MM.1S (cell line): ENCODE measurements at places on chromosomes 16 and 17.
A peak's percentile ranks its signal among the peaks of the same experiment; 100 is the strongest.

DNA sequence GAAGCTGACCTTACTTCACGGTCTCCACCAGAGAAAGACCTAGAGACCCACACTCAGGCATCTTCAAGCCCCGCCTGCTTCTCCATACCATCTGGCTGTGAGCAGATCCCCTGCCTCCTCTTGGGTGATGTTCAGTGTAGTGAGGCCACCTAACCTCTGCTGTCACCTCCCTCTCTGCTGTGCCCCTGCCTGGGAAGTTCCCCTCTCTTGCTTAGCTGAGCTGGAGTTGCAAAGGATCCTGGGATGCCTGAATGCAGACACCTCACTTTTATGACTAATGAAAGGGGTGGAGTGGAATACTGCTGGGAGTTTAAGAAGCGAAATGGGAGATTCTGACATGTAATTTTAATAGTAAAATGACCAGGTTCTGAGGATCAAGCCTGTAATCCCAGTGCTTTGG, 5.8 kb downstream of the IRX3 start:
- no peak overlapping the region for H3K27ac ChIP-seq
- peaks cover 4% of the 10 kb centered on the region for H3K27me3 ChIP-seq
- no peak overlapping the region for H3K4me3 ChIP-seq
- DNase-seq: no peak
- H3K36me3 ChIP-seq: no peaks in the 10 kb centered on the region
- no peaks in the 10 kb centered on the region for H3K4me1 ChIP-seq

DNA sequence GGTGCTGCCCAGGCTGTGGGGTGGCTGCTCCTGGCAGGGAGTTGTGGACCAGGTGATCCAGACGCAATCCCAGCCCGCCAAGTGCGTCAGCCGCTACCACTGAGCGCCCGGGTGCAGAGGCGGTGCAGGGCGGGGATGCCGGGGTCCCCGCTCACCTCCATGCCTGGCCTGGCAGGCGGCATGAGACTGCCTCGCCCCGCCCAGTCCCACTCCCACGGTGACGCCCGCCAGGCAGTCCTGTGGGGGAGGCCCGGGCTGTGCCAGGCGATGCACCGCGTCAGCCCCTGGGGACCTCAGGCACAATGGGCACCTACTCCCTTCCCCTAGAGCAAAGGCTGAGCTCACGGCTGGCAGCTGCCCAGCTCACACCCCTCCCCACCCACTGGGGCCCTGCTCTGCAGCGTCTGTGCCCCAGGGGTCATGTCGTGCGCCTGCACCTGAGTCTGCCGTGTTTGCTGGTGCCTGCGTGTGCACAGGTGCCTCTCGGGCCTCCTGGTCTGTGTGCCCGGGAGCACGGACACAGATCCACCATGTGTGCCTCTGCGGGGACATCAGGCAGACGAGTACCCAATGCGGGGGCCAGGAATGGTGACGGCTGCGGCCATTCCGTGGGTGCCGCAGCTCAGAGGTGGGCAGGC, 5.3 kb downstream of the RPUSD1 start:
- H3K4me3 ChIP-seq: no peak overlapping the region
- H3K27me3 ChIP-seq: peaks cover 56% of the 10 kb centered on the region
- no peak for DNase-seq

DNA sequence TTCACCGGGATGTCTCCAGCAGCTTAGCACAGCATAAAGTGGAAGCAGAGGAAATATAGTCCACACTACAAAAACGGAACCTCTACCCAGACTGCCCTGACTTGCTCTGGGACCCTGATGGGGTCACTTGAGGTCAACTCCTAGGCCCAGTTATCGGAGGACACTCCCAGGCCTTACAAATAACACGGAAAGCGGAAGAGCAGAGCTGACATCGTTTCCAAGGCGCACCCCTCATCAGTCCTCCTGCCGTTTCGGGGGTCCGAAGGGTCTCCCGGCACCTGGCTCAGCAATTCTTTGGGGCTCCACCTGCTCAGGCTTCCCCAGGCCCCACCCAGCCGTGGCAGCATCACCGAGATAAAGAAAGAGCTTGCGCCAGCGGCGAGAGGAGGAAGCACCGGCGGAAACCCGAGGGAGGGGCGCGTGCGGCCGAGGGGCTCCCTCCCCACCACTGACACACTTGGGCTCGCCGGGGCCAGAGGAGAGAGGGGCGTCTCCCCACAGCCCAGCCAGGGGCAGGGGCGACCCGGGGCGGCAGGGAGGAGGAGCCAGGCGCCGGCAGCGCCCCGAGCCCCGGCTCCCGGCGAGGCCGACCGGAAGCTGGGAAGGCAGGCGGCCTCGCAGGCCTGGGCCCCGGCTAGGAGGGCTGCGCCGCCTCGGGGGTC, 727 bp downstream of the CORO7 start:
- H3K36me3 ChIP-seq: no peaks in the 10 kb centered on the region
- peak overlapping the region; percentile 93 for H3K27ac ChIP-seq
- DNase-seq: peak; percentile 69
- no peaks in the 10 kb centered on the region; the same call in 1 of the 2 replicates for H3K4me1 ChIP-seq
- H3K4me3 ChIP-seq: peak overlapping the region; percentile 80

- H3K27me3 ChIP-seq: no peaks in the 10 kb centered on the region
- H3K4me1 ChIP-seq: peaks cover 33% of the 10 kb centered on the region
- no peak overlapping the region for H3K4me3 ChIP-seq
Observed at GRCh38 chr16:70568601-70569237, 45.1 kb downstream of the SF3B3 start.

DNA sequence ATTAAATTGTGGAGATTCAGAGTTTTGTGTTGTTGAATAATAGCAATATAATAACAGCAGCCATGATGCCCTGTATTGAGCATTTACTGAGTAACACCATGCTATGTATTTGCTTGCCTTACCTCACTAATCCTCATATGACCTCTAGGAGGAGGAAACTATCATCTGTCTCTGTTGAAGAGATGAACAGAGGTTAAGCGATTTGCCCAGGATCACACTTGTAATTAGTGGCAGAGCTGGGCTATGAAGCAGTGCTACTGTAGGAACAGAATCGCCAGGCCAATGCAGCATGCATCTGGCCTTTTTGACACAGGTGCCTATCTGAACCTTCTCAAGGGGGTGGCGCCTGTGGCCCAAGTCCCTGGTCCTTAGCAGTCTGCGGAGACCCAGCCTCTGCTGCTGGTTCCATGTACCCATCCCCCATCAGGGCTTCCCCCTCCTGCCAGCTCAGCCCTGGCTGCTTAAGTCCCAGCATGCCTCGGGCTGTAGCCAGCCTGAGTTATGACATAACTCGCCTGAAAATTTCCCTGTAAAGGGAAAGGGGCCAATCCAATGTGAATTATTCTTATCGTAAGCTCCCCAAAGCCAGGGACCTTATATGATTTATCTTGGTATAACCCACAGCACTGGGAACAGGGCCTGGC, 50.4 kb upstream of the HS3ST2 start:
- no peak overlapping the region for H3K27ac ChIP-seq
- no peaks in the 10 kb centered on the region for H3K27me3 ChIP-seq
- no peaks in the 10 kb centered on the region for H3K4me1 ChIP-seq
- H3K36me3 ChIP-seq: no peaks in the 10 kb centered on the region
- H3K4me3 ChIP-seq: no peak overlapping the region

DNA sequence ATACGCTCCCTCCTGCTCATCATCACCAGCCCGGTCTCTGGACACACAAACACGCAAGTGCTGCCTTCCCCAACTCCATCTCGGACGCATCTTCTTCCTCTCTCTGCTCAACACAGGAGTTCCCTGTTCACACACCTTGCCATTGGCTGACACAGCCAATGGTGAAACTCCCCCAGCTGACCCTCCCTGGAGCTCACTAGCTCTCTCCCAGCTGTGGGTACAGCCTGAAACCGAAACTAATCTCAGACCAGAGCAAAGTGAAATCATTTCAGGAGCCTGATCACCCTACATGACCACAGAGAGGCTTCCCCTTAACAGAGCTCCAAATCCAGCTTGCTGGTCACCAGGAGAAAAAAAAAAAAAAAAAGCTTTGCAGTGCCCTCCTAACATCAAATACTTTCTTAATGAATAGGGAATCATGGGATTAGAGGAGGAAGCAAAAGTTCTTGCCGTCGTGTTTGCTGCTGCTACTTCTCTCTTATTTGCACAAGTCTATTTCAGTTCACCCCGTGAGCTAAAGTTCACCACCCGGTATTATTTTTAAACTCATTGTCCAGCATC, 8.3 kb downstream of the CUEDC1 start:
- peak overlapping the region; percentile 42 for H3K4me3 ChIP-seq
- H3K27ac ChIP-seq: peak overlapping the region; percentile 35; the same call in 1 of the 2 replicates
- peaks cover 34% of the 10 kb centered on the region for H3K4me1 ChIP-seq
- H3K36me3 ChIP-seq: no peaks in the 10 kb centered on the region
- peak; percentile 93 for DNase-seq
- peaks cover 37% of the 10 kb centered on the region for H3K27me3 ChIP-seq

DNA sequence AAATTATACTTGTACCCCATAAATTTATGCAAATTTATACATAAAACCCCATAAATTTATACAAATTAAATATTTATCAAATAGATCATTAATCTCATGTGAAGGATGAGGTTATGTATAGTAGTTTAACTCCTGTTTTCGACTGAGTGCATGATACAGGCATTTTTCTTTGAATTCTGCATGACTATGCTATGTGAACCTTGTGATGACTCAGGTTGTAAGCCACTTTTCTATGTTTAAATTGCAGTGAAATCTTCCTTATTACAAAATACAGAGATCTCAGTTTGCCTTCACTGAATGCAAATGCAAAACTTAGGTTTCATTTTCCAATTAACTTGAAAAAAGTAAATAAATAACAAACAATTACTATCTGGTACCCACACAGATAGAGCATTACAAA, 843.7 kb downstream of the CDH11 start:
- H3K4me3 ChIP-seq: no peak overlapping the region
- H3K27ac ChIP-seq: no peak overlapping the region
- DNase-seq: no peak
- H3K36me3 ChIP-seq: no peaks in the 10 kb centered on the region
- no peaks in the 10 kb centered on the region for H3K4me1 ChIP-seq
- no peaks in the 10 kb centered on the region for H3K27me3 ChIP-seq

- H3K4me1 ChIP-seq: no peaks in the 10 kb centered on the region
- no peak for DNase-seq
- no peak overlapping the region for H3K4me3 ChIP-seq
- no peak overlapping the region for H3K27ac ChIP-seq
- H3K27me3 ChIP-seq: no peaks in the 10 kb centered on the region
Observed at GRCh38 chr16:59540621-59541020, 806.5 kb upstream of the GOT2 start.

DNA sequence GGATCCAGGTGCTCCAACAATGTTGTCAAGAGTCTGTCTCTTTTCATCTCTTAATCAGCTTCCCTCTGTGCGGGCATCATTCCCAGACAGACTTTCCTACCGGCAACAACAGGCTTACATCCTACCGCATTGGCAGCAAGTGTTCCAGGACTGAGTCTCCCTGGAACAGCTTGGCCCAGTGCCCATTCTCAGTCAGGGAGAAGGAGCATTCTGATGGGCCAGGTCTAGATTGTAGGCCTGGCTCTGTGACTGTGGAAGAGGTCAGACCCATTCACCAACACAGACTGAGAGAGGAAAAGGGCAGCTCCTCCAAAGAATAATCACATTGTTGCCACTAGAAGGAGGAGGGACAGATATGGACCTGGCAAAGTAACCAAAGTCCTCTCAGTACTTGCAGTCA, 68.1 kb upstream of the TMEM132E start:
- no peaks in the 10 kb centered on the region for H3K27me3 ChIP-seq
- no peak overlapping the region for H3K27ac ChIP-seq
- DNase-seq: no peak
- H3K4me1 ChIP-seq: peaks cover 1% of the 10 kb centered on the region; the same call in 1 of the 2 replicates
- no peaks in the 10 kb centered on the region for H3K36me3 ChIP-seq

- no peak overlapping the region for H3K27ac ChIP-seq
- no peaks in the 10 kb centered on the region for H3K36me3 ChIP-seq
- peak; percentile 49 for DNase-seq
- no peak overlapping the region for H3K4me3 ChIP-seq
- no peaks in the 10 kb centered on the region for H3K4me1 ChIP-seq
- no peaks in the 10 kb centered on the region for H3K27me3 ChIP-seq
Observed at GRCh38 chr16:89593841-89594240, 18.3 kb downstream of the CPNE7 start.

- H3K4me3 ChIP-seq: 0 out of 2 replicates have a peak overlapping the region, but pooled peaks have one; percentile 6
- H3K27me3 ChIP-seq: no peaks in the 10 kb centered on the region
- no peak for DNase-seq
- H3K27ac ChIP-seq: peak overlapping the region; percentile 73
Observed at GRCh38 chr17:64709481-64709880, 47.4 kb upstream of the SMURF2 start.

DNA sequence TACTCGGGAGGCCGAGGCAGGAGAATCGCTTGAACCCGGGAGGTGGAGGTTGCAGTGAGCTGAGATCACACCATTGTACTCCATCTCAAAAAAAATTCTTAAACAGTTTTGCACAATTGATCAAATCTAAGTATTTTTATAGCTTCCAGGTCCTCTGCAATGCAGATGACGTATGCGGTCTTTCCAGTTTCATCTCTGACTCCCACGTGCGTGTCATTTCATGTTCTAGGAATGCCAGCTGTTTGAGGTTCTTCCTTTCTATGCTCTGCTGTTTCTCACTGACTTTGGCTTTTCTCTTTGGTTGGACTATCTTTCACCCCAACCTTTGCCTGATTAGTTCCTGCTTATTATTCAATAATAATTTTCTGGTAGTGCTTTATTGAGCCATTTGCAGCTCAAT, 16.2 kb downstream of the CHP2 start:
- no peak overlapping the region for H3K27ac ChIP-seq
- H3K27me3 ChIP-seq: no peaks in the 10 kb centered on the region
- DNase-seq: no peak
- H3K4me3 ChIP-seq: no peak overlapping the region
- no peaks in the 10 kb centered on the region for H3K36me3 ChIP-seq

DNA sequence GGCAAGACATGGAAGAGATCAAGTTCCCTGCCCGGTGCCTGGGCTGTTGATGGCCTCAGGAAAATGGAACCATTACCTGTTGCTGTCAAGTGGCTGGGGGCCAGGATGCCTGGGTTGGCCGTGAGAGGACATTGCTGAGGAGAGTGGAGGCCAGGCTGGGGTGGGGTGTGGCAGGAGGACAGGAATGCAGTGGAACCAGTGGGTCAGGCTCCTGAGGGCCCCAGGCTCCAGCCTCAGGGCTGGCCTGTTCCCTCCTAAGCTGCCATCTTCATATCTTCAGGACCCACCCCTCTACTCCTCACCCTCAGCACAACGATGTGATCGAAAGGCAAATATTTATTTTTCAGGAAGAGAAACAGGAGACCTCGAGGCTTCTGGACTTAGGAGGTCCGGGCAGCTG, 8.5 kb upstream of the YPEL3 start:
- H3K27ac ChIP-seq: no peak overlapping the region
- DNase-seq: no peak
- H3K4me1 ChIP-seq: no peaks in the 10 kb centered on the region

GRCh38 chr17:32596206-32596605, 109.4 kb downstream of the CDK5R1 start:
- H3K27ac ChIP-seq: peak overlapping the region; percentile 31; the same call in 1 of the 2 replicates
- H3K4me1 ChIP-seq: peaks cover 15% of the 10 kb centered on the region
- no peaks in the 10 kb centered on the region for H3K27me3 ChIP-seq
- H3K36me3 ChIP-seq: no peaks in the 10 kb centered on the region

GRCh38 chr17:33509331-33509730, 216.2 kb upstream of the ASIC2 start:
- H3K36me3 ChIP-seq: no peaks in the 10 kb centered on the region
- no peaks in the 10 kb centered on the region for H3K27me3 ChIP-seq
- no peaks in the 10 kb centered on the region for H3K4me1 ChIP-seq
- no peak overlapping the region for H3K27ac ChIP-seq
